ENCODE measurements at places on chromosomes 3 and 15. TPM values are rescaled to one million over a fixed set of nuclear protein-coding genes. Genes with fewer than 3 reads are reported as not detected.

DNA sequence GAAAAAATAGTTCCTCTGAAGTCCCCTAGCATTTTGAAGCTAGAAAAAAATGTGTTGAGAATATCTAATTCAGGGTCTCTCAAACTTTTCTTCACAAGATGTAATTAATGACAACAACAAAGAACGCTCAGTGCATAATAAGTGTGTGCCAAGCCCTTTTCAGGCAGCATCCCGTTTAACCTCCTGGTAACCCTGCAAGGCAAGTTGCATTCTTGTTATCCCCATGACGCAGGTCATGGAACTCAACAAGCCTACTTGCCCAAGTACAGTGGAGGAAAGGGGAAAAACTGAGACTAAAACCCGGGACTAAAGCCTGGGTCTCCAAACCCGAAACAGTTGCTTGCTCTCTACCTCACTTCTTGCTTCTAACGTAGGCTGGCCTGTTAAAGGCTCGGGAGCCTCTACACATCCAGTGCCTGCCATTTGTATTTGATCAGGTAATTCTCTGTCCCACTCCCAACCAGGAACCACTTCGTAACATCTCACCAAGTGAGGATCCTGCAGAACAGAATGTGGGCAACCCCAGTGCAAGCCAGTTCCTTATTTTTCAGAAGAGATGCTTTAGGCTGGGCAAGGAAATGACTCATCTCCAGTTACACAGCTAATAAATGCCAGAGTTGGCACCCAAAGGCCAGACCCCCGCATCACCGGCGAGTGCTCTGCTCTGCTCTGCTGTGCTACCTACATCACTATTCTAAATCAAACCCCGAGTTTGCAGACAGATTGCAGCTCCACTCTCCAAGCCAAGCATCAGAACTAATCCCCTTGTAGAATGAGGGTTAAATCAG, 28.3 kb downstream of the LMCD1 start:
- DNase-seq: no peak

DNA sequence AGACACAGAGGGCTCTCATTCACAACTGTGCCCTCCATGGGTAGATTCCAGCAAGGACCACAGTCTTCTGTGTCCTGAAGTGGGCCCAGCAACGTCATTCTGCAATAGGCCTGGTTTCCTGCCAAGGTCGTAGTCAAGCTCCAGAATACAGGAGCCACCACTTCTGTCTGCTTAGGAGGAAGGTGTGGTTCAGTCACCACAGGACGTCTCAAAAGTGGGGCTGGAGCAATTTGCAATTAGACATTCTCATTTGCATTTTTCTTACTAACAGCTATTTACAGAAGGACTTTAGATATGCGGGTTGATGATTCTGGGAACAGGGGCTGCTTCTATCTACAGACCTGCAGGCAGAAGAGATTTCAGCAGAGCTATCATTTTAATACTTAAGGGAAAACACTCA, 58.7 kb upstream of the MYRIP start:
- DNase-seq: no peak

DNA sequence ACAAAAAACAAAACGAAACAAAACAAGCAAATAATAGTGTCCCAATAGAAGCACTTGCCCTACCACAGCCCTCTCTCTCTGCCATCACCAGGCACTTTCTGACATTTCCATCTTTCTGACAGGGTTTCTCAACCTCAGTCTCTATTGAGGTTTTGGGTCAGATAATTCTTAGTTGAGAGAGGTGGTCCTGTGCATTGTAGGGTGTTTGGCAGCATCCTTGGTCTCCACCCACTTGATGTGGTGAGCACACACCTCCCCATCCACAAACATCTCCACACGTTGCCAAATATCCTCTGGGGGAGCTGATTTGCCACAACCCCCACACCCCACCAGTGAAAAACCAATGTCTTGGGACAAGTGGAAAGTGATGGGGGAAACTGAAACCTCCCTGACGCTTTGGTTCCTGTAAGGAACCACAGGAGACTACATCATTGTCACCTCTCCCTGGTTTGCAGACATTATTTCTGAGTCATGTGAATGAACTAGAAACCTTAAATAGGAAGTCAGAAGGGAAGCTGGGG, 733.7 kb upstream of the CFAP20DC start:
- no peak for DNase-seq

The EXD1 gene
- total RNA-seq: not detected

The CCDC13 gene
- total RNA-seq: 3.0 TPM
